ENCODE measurements at places on chromosomes 11 and 22.

DNA sequence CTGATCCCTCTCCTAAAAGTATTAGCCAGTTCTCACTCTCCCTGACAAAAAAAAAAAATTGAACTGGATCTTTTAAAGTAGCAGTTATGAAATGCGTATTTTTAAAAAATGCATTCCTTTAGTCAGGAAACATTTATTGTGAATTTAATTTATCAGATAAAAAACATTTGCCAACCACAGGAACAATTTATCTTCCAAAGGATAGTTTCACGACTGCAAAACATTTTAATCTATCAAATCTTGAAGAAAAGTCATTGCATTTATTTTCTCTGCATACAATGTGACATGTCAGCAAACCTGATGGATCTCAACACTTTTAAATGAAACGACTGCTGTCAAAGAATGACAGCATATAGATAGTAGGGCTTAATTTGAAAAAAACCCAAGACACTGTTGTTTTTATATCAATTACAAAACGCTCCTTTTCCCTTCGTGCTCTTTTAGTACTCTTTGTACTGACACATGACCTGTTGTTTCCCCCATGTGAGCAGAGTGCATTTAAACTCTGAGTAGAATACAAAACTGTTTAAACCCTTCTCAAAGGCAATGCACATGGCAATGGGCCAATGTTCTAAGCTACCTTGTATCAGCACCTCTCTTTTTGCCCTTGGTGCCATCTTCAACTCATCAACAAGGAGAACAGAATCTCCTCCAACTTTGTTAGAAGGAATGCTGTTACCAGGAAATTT, 107.0 kb downstream of the ATG16L2 start:
- DNase-seq = no peak

GRCh38 chr22:21698430-21699329, 32.9 kb downstream of the PPIL2 start:
- DNase-seq = no peak

- no peak for DNase-seq
These were observed 1.7 kb downstream of the MRGPRD start for GRCh38 chr11:68978931-68979594.

- no peak for DNase-seq
These were observed 365 bp downstream of the MGAT3 start for GRCh38 chr22:39457198-39457555.
